ENCODE measurements at places on chromosomes 3 and 15.

DNA sequence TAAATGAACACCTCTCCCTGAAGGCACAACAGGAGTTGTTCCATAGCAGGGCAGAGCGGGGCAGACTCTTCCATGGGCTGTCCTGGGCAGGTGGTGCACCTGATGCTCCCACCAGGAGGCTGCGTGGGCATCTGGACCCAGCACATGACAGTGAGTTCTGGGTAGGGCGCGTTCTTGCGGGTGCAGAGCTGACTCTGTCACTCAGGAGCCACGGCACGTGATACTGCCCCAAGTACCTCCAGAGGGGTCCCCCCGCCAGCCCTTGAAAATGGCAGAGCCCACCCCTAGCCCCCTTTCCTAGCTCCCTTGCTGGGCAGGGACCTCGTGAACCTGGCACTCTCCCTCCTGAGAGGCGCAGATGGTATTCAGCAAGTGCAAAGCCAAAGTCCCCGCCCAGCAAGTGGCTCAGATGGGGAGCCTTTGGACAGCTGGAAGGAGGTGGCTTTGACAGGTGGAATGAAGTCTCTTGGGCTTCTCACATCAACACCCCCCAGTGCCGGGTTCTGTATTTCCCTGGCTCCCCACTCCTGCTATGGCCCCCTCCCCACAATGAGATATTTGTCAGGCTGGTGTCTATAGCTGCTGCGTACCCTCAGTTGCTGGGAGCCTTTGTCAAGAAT is 172.1 kb downstream of the TBC1D2B start:
- DNase-seq: no peak

DNA sequence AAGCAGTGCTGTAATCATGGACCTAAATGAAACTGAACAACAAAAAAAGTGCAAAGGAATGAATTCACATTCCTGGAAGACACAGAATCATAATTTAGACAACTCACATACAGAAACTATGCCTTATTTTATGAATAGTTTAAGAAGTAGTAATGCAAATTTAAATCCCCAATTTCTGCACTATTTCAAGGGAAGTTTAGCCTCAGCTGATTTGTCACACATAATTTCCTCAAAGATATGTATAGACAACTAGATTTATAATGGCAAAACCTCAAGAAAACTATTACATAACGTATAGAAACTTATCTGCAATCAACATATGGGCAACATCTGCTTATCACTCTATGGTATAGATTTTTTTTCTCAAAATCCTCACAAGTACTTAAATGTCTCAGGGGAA is 7.8 kb upstream of the PTX3 start:
- DNase-seq: no peak

DNA sequence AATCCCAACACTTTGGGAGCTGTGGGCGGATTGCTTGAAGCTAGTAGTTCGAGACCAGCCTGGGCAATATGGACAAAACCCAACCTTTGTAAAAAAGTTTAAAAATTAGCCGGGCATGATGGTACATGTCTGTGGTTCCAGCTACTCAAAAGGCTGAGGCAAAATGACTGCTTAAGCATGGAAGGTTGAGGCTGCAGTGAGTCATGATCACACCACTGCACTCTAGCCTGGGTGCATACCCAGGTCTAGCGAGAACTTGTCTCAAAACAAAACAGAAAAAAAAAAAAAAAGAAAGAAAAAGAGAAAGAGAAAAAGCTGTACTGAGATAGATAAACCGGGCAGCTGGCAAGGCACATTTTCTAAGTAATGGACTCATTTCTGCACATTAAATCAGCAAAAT is 10.6 kb downstream of the ARPP19 start:
- DNase-seq: no peak

DNA sequence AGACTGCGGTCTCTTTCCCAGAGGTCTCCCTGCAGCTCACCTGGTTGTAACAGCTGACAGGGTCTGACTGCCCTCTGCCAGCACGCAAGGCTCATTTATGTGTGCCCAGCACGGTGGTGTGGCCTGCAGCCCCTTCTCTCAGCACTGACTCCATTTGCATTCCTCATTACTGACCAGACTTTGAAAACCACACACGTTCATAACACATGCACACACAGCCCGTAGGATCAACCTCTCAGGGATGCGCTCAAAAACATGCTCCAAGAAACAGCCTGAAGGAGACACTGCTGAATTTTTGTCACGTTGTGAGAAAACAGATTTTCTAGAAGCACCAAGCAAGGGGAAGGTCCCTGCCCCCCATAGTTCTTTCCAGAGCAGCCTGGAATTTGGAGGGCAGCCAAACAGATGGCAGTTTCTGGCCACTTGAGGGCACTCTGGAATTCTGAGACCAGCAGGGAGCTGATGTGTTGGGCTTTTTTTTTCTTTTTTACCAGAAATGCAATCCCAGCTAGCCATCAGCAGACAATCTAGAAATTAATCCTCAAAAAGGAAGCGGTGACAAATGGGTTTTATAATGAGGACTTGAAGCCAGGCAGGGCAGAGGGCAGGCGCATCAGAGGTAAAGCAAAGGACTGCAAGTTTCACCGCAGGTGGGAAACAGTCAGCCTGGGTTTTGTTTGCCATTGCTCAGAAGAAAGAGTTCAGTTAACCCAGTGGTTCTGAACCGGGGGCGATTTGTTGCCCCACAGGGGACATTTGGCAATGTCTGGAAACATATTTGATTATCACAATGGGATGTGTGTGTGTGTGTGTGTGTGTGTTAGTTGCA is 170.5 kb upstream of the PROK2 start:
- no peak for DNase-seq

GRCh38 chr3:129005526-129006303 is 4.6 kb downstream of the EFCC1 start:
- no peak for DNase-seq

All from stimulated activated CD8-positive, alpha-beta memory T cell treated with anti-CD3 and anti-CD28 coated beads, Interleukin-15, amount 100 ng/mL, for 24 hours (primary cell).